Lung (tissue), 17 donors: ENCODE measurements at places on chromosomes 2 and 18.

DNA sequence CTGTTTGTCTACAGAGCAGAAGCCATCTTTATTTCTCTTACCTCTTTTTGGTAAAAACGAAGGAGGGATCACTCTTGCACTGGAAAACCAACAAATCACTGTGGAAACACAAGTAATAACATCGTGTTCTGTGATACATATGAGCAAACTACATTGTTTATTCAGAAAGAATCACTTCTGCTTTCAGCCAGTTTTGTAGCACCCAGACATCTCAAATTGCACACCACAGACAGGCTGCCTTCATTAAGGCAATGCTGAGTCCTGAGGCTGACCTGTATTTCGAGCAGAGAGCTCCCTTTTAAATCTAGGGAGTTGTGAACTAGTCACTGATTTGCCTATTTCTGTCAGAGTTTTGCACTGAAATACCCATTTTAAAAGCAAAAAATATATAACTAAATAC lies 1003.2 kb upstream of the FAM98A start:
- DNase-seq: no peak
- H3K36me3 ChIP-seq: no peaks in the 10 kb centered on the region
- no peaks in the 10 kb centered on the region for H3K27me3 ChIP-seq
- no peak overlapping the region for H3K4me3 ChIP-seq
- H3K27ac ChIP-seq: no peak overlapping the region

DNA sequence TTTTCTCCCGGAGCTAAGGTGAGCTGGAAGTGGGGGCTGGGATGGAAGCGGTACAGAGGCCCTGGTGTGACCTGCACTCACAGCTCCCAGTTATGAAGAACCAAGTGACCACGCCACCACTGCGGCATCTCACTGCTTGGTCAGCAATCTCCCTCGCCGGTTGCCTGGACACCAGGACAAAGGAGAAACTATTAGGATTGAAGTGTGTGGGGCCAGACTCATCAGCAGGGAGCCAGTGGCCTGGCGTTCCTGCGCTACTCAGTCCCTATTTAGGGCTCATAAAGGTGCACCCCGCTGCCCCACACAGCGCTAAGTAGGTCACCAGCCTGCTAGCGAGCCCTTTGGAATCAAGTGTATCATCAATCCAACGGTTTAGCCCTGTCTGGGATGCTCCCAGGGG lies 82.9 kb downstream of the ZCCHC2 start:
- no peaks in the 10 kb centered on the region for H3K36me3 ChIP-seq
- H3K27me3 ChIP-seq: peaks cover 14% of the 10 kb centered on the region
- H3K27ac ChIP-seq: no peak overlapping the region
- H3K4me1 ChIP-seq: peaks cover 7% of the 10 kb centered on the region
- H3K4me3 ChIP-seq: no peak overlapping the region
- no peak for DNase-seq

DNA sequence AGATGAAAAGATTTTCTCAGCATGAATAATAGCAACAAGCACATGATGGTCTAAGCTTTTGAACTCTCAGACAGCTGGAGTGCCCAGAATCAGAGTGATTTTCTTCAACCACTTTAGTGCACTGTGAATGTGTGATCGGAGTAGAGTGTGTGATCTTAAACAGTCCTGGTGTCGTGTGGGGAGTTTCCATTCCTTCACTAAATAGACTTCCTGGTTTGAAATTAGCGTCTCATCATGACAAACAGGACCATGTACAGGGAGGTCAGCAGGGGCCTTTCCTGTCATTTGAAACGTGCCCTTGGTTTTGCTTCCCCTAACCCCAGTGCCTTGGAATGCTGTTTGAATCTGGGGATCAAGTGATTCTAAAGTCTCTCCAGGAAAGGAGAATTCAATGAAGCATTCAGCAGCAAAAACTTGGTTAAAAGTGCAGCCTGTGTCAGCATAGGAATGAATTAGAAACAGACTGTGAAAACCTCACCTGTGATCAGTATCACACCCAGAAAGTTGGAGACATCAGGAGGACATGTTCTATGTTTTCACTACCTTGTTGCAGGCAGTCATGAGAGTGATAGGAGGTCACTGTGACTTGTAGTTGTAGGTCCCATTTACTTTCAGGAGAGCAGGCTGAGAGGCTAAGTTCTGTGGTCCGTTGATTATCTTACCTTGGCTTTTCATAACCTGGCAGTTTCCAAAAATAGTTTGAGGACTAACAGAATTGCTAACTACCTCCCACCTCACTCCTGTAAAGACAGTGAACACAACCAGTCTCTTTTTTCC lies 400.3 kb downstream of the MTX2 start:
- no peaks in the 10 kb centered on the region for H3K27me3 ChIP-seq
- H3K36me3 ChIP-seq: no peaks in the 10 kb centered on the region
- DNase-seq: no peak
- no peak overlapping the region for H3K27ac ChIP-seq

GRCh38 chr2:100070078-100070477 lies 72.3 kb downstream of the AFF3 start:
- H3K4me1 ChIP-seq: no peaks in the 10 kb centered on the region
- no peaks in the 10 kb centered on the region for H3K27me3 ChIP-seq
- peaks cover 4% of the 10 kb centered on the region for H3K36me3 ChIP-seq
- no peak overlapping the region for H3K27ac ChIP-seq
- no peak overlapping the region for H3K4me3 ChIP-seq
- peak; percentile 71 for DNase-seq

- no peak overlapping the region for H3K4me3 ChIP-seq
- no peaks in the 10 kb centered on the region for H3K36me3 ChIP-seq
- DNase-seq: no peak
- H3K4me1 ChIP-seq: no peaks in the 10 kb centered on the region
- H3K27me3 ChIP-seq: no peaks in the 10 kb centered on the region
These were observed 8.8 kb downstream of the C2orf92 start for GRCh38 chr2:97678298-97678697.

DNA sequence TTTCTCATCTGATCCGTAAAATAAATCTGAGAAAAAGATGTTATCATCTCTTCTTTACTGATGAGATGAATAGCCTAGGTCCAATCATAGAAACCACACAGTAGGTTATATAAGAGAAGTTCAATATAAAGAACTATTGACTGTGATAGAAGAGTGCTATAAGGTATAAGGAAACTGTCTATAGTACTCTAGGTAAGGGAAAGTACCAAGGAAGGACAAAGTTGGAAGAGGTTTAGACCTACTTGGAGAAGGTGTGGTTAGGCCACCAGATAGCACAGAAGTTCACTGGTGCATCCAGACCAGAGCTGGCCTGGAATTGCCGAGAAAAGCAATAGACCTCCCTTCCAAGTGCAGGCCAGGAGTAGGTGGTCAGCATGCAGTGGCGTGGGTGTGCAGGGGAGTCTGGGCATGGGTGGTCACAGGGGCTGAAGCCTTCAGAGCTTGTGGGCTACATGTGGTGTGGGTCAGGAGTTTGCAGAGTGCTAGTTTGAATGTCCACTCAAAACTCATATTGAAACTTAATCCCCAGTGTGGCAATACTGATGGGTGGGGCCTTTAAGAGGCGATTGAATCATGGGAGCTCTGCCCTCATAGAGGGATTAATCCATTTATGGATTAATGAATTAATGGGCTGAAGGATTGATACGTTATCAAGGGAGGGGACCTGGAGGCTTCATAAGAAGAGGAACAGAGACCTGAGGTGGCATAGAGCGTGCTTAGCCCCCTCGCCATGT lies 86.3 kb downstream of the ALPK2 start:
- no peak overlapping the region for H3K27ac ChIP-seq
- no peaks in the 10 kb centered on the region for H3K27me3 ChIP-seq
- no peak overlapping the region for H3K4me3 ChIP-seq
- no peaks in the 10 kb centered on the region for H3K36me3 ChIP-seq
- no peaks in the 10 kb centered on the region for H3K4me1 ChIP-seq

- no peak overlapping the region for H3K27ac ChIP-seq
- H3K4me1 ChIP-seq: no peaks in the 10 kb centered on the region
- DNase-seq: no peak
- H3K36me3 ChIP-seq: no peaks in the 10 kb centered on the region
These were observed 15.0 kb upstream of the FMNL2 start for GRCh38 chr2:152319822-152320570.

- H3K36me3 ChIP-seq: no peaks in the 10 kb centered on the region
- H3K4me1 ChIP-seq: no peaks in the 10 kb centered on the region
- no peak overlapping the region for H3K4me3 ChIP-seq
- no peak for DNase-seq
These were observed 179.1 kb upstream of the CYP26B1 start for GRCh38 chr2:72326759-72327158.

- no peaks in the 10 kb centered on the region for H3K36me3 ChIP-seq
- H3K4me1 ChIP-seq: peaks cover 65% of the 10 kb centered on the region
- no peaks in the 10 kb centered on the region for H3K27me3 ChIP-seq
- no peak overlapping the region for H3K4me3 ChIP-seq
These were observed 57.7 kb downstream of the ODC1 start for GRCh38 chr2:10390369-10390801.
